Mesothelial cell of epicardium (in vitro differentiated cells): ENCODE measurements at places on chromosomes 7 and 10. TPM values are rescaled to one million over a fixed set of nuclear protein-coding genes. Genes with fewer than 3 reads are reported as not detected.
A peak's percentile ranks its signal among the peaks of the same experiment; 100 is the strongest.

The SFTPA1 gene
- not detected in 3 replicates for total RNA-seq

The WASL gene
- total RNA-seq = 34.8 to 35.7 TPM (median 35.0 TPM) in 3 replicates

The TIMM23B gene
- total RNA-seq = 31.0 to 34.4 TPM (median 32.3 TPM) in 3 replicates

The CALHM1 gene
- not detected in 3 replicates for total RNA-seq

The ADCY1 gene
- total RNA-seq = 3.1 to 4.7 TPM (median 4.5 TPM) in 3 replicates

The GRID2IP gene
- total RNA-seq = 1.4 to 1.5 TPM (median 1.5 TPM) in 3 replicates

The SLC39A12 gene
- not detected in 3 replicates for total RNA-seq

The SHH gene
- total RNA-seq = 0.58 to 0.75 TPM (median 0.73 TPM) in 3 replicates

The CCDC172 gene
- not detected in 3 replicates for total RNA-seq

The ZNF503 gene
- total RNA-seq = 58.0 to 59.9 TPM (median 58.3 TPM) in 3 replicates

The MLXIPL gene
- total RNA-seq = 1.5 to 2.6 TPM (median 2.0 TPM) in 3 replicates

The UPF2 gene
- 25.4 to 26.8 TPM (median 26.4 TPM) in 3 replicates for total RNA-seq

The KCP gene
- 19.8 to 23.7 TPM (median 22.5 TPM) in 3 replicates for total RNA-seq

GRCh38 chr10:1454951-1455350 lies 282.4 kb downstream of the ADARB2 start:
- no peaks in the 10 kb centered on the region for H3K36me3 ChIP-seq
- no peak overlapping the region for H3K4me3 ChIP-seq
- no peak overlapping the region for H3K27ac ChIP-seq
- peaks cover 38% of the 10 kb centered on the region for H3K27me3 ChIP-seq

DNA sequence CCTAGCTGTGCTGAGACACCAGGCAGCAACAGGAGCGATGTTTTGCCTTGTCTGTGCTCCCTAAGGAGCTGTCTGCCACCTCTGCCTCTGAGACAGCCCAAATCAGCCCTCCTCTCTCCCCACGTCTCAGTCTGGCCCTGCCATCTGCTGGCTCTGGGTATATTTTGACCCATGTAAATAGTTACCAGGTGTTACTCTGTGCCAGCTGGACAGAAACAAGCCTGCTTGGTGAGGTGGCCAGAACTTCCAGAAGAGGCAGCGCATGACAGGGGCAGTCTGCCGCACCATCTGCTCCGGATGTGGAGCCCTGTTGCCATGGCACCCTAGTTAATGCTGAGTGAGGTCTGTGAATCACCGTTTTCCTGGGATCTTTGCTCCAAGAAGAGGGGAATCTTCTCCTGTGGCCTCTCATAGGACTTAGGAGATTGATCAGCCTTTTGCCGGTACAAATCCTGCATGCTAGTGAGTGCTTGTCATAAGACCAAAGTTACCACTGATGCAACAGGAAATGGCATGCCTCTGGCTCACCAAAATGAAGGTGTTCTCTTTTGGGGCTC lies 31.8 kb downstream of the GSTO2 start:
- H3K4me1 ChIP-seq = peaks cover 35% of the 10 kb centered on the region
- peaks cover 4% of the 10 kb centered on the region for H3K36me3 ChIP-seq

DNA sequence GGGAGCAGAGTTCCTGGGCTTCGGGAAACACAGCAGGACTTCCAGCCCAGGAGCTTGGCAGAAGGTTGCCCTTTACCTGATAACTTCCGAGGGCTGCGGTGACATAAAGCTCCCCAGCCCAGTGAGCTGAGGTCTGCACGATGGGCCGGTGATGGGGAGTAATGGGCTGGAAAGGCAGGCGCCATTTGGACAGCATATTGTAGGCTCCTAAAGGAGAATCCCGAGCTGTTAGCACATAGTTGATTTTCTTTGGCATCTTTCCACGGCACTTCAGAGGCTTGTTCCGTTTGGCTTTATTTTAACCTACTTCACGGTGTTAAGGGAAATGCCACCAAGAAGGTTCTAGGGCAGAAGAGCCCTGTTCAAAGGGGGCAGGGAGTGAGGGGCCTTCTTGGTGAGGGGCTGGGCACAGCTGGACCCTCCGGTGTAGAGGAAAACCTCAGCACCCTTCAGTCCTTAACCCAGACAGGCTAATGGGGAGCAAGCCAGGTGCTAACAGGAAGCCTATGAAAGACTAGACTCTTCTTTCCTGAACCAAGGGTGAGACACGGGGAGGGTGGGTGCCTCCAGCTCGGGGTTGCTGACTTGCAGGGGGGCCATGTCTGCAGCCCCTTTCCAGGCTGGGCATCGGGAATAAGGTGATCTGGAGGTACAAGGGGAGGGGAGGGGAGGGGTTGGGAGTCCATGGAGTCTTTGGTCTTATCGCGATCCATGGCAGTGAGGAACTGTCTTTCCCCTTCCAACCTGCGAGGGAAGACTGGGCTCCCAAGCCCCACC lies 347.7 kb downstream of the GLRX3 start:
- H3K4me1 ChIP-seq = no peaks in the 10 kb centered on the region
- H3K36me3 ChIP-seq = no peaks in the 10 kb centered on the region
- H3K27me3 ChIP-seq = peaks cover 11% of the 10 kb centered on the region
- no peak overlapping the region for H3K4me3 ChIP-seq
- no peak for DNase-seq

- H3K27ac ChIP-seq = no peak overlapping the region
- no peaks in the 10 kb centered on the region for H3K36me3 ChIP-seq
- H3K4me1 ChIP-seq = peaks cover 31% of the 10 kb centered on the region
- peaks cover 69% of the 10 kb centered on the region for H3K27me3 ChIP-seq
- no peak overlapping the region for H3K4me3 ChIP-seq
- DNase-seq = no peak
These were observed 65.7 kb upstream of the FAM204A start for GRCh38 chr10:118407777-118408176.

- H3K27ac ChIP-seq = no peak overlapping the region
- H3K36me3 ChIP-seq = no peaks in the 10 kb centered on the region
- no peak overlapping the region for H3K4me3 ChIP-seq
- DNase-seq = no peak
- no peaks in the 10 kb centered on the region for H3K4me1 ChIP-seq
- peaks cover 7% of the 10 kb centered on the region for H3K27me3 ChIP-seq
These were observed 80.2 kb downstream of the ZEB1 start for GRCh38 chr10:31399171-31399570.

DNA sequence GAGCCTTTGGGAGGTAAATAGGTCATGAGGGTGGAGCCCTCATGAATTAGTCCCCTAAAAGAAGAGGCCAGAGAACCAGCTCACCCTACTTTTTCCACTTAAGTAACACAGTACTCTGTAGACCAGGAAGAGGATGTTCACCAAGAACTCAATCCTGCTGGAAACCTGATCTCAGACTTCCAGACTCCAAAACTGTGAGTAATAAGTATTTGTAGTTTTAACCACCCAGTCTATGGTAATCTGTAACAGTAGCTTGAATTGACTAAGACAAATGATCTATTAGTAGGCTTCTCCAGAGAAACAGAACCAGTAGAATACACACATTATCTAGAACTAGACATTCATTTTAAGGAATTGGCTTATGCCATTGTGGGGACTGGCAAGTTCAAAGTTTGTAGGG lies 51.5 kb downstream of the ANKMY2 start:
- H3K27me3 ChIP-seq = no peaks in the 10 kb centered on the region
- H3K27ac ChIP-seq = no peak overlapping the region
- H3K36me3 ChIP-seq = peaks cover 3% of the 10 kb centered on the region
- DNase-seq = no peak
- H3K4me1 ChIP-seq = peaks cover 25% of the 10 kb centered on the region
- H3K4me3 ChIP-seq = no peak overlapping the region

GRCh38 chr10:121216721-121217181 lies 365.6 kb downstream of the WDR11 start:
- H3K27ac ChIP-seq = no peak overlapping the region
- no peaks in the 10 kb centered on the region for H3K27me3 ChIP-seq
- peaks cover 24% of the 10 kb centered on the region for H3K4me1 ChIP-seq
- H3K4me3 ChIP-seq = no peak overlapping the region
- no peaks in the 10 kb centered on the region for H3K36me3 ChIP-seq
- no peak for DNase-seq

- H3K36me3 ChIP-seq = no peaks in the 10 kb centered on the region
- peaks cover 17% of the 10 kb centered on the region for H3K27me3 ChIP-seq
- DNase-seq = no peak
- no peak overlapping the region for H3K27ac ChIP-seq
These were observed 387.5 kb downstream of the CCSER2 start for GRCh38 chr10:84715911-84716310.

GRCh38 chr10:65325913-65326312 lies 1599.9 kb upstream of the LRRTM3 start:
- H3K4me1 ChIP-seq = peaks cover 3% of the 10 kb centered on the region
- no peaks in the 10 kb centered on the region for H3K36me3 ChIP-seq
- peaks cover 2% of the 10 kb centered on the region for H3K27me3 ChIP-seq
- no peak overlapping the region for H3K4me3 ChIP-seq

GRCh38 chr7:26930201-26930600 lies 65.8 kb upstream of the SKAP2 start:
- DNase-seq = no peak
- no peak overlapping the region for H3K4me3 ChIP-seq
- no peaks in the 10 kb centered on the region for H3K36me3 ChIP-seq

DNA sequence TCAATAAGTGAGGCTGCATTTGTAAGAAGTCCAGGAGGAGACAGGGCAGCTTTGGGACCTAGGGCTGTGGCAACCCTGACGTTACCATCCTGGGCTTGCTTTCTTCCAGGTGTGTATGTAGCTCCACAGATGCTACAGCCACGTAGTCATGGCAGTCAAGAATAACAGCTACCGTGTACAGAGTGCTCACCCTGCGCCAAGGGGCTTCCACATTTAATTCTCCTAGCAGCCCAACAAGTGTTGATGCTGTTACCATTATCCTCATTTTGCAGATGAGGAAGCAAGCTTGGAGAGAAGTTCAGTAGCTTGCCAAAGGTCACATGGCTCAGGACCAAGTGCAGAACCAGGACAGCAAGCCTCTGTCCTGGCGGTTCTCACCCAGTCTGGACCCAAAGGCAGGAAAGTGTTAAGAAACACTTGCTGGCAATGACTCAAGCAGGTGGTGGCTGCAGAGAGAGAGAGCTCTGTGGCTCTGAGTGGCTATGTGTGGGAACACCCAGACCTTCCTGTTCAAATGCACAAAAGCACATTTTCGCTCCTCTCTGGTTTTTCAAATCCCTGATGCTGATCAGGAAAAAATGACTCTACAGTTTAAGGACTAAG lies 89.8 kb downstream of the CREM start:
- H3K27me3 ChIP-seq = no peaks in the 10 kb centered on the region
- H3K4me1 ChIP-seq = peaks cover 31% of the 10 kb centered on the region

DNA sequence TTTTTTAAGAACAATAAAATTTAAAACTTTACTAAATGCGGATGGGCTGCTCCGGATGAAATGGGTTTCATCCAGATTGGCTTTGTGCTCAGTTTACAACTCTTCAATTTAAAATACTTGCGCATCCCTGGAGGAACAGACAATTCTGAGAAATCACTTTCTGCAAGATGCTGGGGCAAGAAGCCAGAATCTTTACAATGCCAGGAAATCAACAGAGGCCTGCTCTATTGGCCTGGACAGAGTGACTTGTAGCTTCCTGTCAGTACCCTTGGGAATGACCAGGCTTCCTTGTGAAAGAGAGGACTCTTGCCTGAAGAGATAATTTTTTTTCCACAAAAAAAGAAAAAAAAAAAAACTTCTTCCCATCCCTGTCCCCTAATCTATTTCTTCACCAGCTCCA lies 3.9 kb upstream of the FAM13C start:
- no peak for DNase-seq
- H3K36me3 ChIP-seq = no peaks in the 10 kb centered on the region
- H3K27ac ChIP-seq = no peak overlapping the region
- peaks cover 23% of the 10 kb centered on the region for H3K27me3 ChIP-seq

GRCh38 chr10:100509241-100509840 lies 10.3 kb downstream of the SEC31B start:
- peaks cover 7% of the 10 kb centered on the region for H3K4me1 ChIP-seq
- H3K36me3 ChIP-seq = peaks cover 16% of the 10 kb centered on the region
- peaks cover 4% of the 10 kb centered on the region for H3K27me3 ChIP-seq
- no peak for DNase-seq
- H3K4me3 ChIP-seq = no peak overlapping the region

DNA sequence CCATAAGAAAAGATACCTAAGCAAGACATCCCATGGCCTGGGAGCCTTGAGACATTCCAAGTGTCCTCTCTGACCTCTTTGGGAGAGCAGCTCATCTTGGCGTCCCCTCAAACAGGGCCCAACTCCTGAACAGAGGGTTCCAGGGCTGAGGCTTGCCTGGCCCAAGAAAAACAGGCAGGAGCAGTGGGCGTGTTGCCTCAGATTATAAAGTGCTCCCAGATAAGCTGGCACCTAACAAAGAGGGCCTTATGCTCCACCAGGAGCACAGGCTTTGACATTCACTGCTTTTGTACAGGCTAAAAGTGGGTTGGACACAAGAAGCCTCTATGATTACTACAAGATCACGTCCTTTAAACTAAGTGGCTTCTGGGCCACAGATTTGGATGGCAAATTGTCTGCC lies 193.1 kb downstream of the FGFR2 start:
- H3K4me3 ChIP-seq = no peak overlapping the region
- no peak for DNase-seq
- H3K27me3 ChIP-seq = no peaks in the 10 kb centered on the region
- H3K4me1 ChIP-seq = peaks cover 5% of the 10 kb centered on the region
- H3K36me3 ChIP-seq = no peaks in the 10 kb centered on the region

- no peak overlapping the region for H3K27ac ChIP-seq
- H3K27me3 ChIP-seq = no peaks in the 10 kb centered on the region
- H3K4me1 ChIP-seq = no peaks in the 10 kb centered on the region
- H3K36me3 ChIP-seq = peaks cover 65% of the 10 kb centered on the region
- DNase-seq = no peak
These were observed 8.8 kb downstream of the LYZL1 start for GRCh38 chr10:29297678-29298077.

GRCh38 chr7:151550656-151551286 lies 31.1 kb upstream of the RHEB start:
- DNase-seq = no peak
- no peaks in the 10 kb centered on the region for H3K36me3 ChIP-seq
- no peak overlapping the region for H3K4me3 ChIP-seq
- peaks cover 16% of the 10 kb centered on the region for H3K4me1 ChIP-seq
- peaks cover 13% of the 10 kb centered on the region for H3K27me3 ChIP-seq

- H3K4me3 ChIP-seq = no peak overlapping the region
- no peak for DNase-seq
- no peaks in the 10 kb centered on the region for H3K36me3 ChIP-seq
- peaks cover 1% of the 10 kb centered on the region for H3K4me1 ChIP-seq
- no peak overlapping the region for H3K27ac ChIP-seq
These were observed 218.5 kb upstream of the TMEM196 start for GRCh38 chr7:19991936-19992335.

- no peak overlapping the region for H3K4me3 ChIP-seq
- no peaks in the 10 kb centered on the region for H3K27me3 ChIP-seq
- peaks cover 63% of the 10 kb centered on the region for H3K36me3 ChIP-seq
- no peak for DNase-seq
- peaks cover 8% of the 10 kb centered on the region for H3K4me1 ChIP-seq
These were observed 263.3 kb downstream of the TNS3 start for GRCh38 chr7:47318395-47319182.

- no peak overlapping the region for H3K4me3 ChIP-seq
- H3K27ac ChIP-seq = peak overlapping the region; percentile 3
- peaks cover 8% of the 10 kb centered on the region for H3K4me1 ChIP-seq
- no peak for DNase-seq
These were observed 57.6 kb downstream of the TACR2 start for GRCh38 chr10:69359148-69359547.

DNA sequence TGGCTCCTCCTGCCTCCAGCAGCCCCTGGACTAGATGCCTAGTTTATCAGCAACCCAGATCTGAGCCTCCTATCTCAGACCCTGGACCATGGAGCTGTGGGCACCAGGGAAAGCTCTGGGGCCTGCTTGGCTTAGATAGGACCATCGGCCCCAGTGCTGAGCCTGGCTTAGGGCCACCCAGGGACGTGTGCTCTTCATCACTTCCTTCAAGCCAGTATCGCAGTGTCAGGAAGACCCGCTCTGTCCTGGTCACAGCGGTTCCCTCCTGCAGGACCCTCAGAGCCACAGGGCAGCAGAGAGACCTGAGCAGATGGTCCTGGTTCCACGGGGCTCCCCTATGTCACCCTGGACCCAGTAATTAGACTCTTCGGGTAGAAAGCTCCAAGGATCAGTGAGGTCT lies 105.7 kb upstream of the FAM20C start:
- peaks cover 45% of the 10 kb centered on the region for H3K4me1 ChIP-seq
- H3K4me3 ChIP-seq = no peak overlapping the region
- H3K27ac ChIP-seq = no peak overlapping the region
- H3K36me3 ChIP-seq = no peaks in the 10 kb centered on the region
- no peak for DNase-seq
